Amniotic stem cell (primary cell): ENCODE measurements at places on chromosomes 6 and 20.

GRCh38 chr6:132068766-132069165, 117.6 kb upstream of the CCN2 start:
- no peak for DNase-seq

DNA sequence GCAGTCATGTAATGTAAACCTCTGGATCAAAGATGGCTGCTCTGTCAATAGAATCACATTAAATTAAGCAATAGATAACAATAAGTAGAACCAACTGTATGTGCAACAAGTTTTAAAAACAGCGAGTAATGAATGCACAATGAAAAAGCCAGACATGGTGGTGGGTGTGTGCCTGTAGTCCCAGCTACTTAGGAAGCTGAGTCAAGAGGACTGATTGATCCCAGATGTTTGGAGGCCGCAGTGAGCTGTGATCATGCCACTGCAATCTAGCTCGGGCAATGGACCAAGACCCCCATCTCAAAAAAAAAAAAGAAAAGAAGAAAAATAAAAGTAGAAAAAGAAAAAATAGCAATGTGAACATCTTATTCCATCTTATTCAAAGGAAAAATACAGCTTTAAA, 558.7 kb upstream of the MMS22L start:
- no peak for DNase-seq

GRCh38 chr6:21749754-21750153, 156.2 kb downstream of the SOX4 start:
- DNase-seq = no peak

- DNase-seq = peak; percentile 16
These were observed 131.7 kb downstream of the PLCB4 start for GRCh38 chr20:9200620-9201019.

- DNase-seq = no peak
These were observed 157.2 kb downstream of the PTPRT start for GRCh38 chr20:43032459-43032858.

- DNase-seq = no peak
These were observed 3.4 kb upstream of the MICAL1 start for GRCh38 chr6:109458774-109459531.

GRCh38 chr6:105364243-105364642, 38.6 kb downstream of the PREP start:
- no peak for DNase-seq

DNA sequence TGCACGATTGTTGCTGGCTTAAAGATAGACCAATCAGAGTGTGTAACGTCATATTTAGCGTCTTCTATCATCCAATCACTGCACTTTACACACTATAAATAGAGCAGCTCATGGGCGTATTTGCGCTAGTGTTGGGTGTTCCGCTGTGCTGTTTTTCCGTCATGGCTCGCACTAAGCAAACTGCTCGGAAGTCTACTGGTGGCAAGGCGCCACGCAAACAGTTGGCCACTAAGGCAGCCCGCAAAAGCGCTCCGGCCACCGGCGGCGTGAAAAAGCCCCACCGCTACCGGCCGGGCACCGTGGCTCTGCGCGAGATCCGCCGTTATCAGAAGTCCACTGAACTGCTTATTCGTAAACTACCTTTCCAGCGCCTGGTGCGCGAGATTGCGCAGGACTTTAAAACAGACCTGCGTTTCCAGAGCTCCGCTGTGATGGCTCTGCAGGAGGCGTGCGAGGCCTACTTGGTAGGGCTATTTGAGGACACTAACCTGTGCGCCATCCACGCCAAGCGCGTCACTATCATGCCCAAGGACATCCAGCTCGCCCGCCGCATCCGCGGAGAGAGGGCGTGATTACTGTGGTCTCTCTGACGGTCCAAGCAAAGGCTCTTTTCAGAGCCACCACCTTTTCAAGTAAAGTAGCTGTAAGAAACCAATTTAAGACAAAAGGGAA, 57.9 kb downstream of the TRIM38 start:
- DNase-seq = peak; percentile 77

DNA sequence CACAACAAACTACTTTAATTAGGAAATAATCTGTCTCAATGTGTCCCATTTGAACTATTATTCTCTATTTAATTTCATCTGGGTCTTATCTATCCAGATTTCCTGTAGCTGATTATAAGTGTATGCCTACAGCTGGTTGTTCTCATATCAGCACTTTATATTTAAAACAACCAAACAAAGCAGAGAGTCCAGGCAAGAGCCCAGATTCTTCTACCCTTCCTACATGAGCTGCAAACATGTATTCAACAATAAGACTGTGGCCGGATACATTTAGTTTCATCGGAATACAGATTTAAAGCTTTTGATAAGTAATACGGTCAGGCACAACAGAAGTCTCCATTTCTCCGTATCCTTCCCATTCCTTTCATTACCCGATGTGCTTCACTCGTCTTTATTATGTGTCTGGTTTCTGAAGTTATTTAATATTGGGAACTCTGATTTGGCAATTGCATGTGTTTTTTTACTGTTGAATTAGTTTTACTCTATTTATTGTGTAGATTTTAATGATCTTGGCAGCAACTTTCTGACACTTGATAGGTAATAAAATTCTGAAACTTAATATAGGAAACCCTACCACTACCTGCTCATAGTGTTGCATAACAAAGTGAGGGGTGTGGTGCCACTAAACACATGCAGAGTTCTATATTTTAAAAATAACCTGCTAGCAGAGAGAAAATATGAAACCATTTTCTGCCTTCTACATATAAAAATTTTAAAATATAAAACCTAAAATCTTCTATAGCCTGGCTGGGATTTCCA, 653.5 kb upstream of the PTCHD4 start:
- DNase-seq = no peak

- DNase-seq = no peak
These were observed 86.7 kb upstream of the NEDD9 start for GRCh38 chr6:11318835-11319813.

- no peak for DNase-seq
These were observed 53.5 kb downstream of the GOPC start for GRCh38 chr6:117548797-117549301.

- no peak for DNase-seq
These were observed 79.8 kb upstream of the EYS start for GRCh38 chr6:65786815-65787214.

- DNase-seq = no peak
These were observed 18.2 kb downstream of the TBC1D20 start for GRCh38 chr20:444117-444516.

DNA sequence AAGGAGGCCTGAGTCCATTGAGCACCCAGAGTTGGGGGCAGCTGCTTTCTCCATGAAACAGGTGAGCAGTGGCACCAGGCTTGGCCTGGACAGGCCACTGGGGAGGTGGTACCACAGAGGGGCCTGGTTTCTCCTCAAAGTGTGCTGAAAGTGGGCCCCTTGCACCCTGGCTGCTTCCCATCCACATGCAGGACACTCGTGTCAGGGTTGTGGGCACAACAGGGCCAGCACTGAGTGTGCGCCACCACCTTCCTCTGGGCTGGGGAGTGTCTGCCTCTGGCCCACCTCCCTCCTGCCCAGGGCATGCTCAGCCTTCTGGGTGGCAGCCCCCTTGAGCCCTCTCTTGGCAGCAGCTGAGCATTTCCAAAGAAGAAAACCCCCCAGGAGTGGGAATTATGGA, 5.2 kb upstream of the SLC22A1 start:
- no peak for DNase-seq

DNA sequence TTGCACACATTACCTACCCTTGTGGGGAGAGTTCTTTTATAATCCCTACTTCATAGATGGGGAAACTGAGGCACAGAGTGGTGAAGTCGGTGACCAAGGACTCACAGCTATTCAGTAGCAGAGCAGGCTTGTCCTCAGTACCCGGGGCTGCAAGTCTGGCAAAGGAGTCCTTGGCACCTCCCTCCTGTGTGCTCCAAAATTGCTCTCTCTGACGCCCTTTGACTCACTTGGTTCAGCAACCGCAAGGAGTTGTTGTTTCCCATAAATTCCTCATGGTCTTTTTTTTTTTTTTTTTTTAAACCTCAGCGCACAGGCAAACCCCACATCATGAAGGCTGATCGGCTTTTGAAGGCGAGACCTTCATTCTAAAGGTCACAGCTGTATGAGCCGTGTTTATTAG, 143.2 kb downstream of the CEBPB start:
- DNase-seq = no peak

- DNase-seq = peak; percentile 74
These were observed 70.2 kb downstream of the LYRM4 start for GRCh38 chr6:5190507-5190906.

DNA sequence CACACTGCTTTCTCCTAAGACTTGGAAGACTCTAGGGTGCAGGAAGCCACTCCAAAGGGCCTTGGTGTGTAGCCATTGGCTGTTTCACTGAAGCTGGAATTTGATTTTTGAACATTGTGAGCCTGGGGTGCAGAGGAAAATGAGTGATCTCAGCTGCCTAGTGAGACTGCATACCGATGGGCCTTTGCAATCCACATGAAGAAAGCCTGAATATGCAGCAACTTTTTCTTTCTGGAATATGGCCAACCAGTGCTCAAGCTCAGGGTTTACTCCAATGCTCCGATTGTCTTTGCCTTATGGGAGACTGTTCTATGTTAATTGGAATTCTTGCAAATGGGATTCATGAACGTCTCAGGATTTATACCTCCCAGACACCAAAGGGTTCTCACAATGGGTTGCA, 242.6 kb downstream of the DOK5 start:
- no peak for DNase-seq

DNA sequence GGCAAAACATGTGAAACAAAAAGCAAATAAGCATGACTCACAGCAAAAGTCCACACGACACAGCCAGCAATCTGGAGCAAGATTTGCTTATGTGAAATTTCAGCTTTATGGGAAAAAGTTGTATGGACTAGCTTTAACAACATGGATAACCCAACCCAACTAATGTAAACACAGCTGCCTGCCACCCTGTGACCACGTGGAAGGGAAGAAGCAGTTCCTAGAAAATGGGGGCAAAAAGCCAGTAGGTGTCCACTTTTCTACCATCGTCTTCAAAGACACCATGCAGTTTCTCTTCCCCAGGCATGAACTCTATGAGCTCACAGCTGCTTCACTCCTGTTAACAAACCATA, 425.4 kb upstream of the RNF217 start:
- no peak for DNase-seq

- DNase-seq = no peak
These were observed 141.1 kb downstream of the EPHA7 start for GRCh38 chr6:93278241-93278640.

- no peak for DNase-seq
These were observed 35.6 kb downstream of the ARFGEF2 start for GRCh38 chr20:48957053-48957481.

GRCh38 chr6:157800420-157801237, 22.4 kb upstream of the SNX9 start:
- no peak for DNase-seq
